ENCODE measurements at places on chromosomes 5 and 9.

GRCh38 chr9:11931109-11931508 is 762.1 kb upstream of the TYRP1 start:
- DNase-seq, result no peak

- DNase-seq, result no peak
These were observed 94.7 kb downstream of the PPARGC1B start for GRCh38 chr5:149824846-149825245.

DNA sequence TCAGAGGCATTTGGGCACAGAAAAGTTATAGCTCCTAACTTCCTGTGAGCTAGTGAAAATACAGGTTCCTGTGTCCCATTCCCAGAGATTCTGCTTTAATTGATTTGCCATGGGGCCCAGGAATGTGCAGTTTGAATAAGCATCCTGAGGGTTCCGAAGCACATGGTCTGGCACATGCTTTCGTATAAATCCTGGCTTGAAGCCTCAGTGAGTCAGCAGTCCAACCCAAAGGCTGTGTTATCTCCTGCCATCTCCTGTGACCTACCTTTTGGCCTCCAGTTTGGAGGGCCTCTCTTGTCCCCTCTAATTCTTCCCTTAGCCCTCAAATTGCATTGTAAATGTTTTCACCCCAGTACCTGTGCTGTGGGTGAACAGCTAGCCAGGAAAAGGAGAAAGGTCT is 183.8 kb downstream of the NR3C1 start:
- DNase-seq, result no peak

GRCh38 chr5:88860501-88860900 is 22.5 kb downstream of the MEF2C start:
- no peak for DNase-seq

DNA sequence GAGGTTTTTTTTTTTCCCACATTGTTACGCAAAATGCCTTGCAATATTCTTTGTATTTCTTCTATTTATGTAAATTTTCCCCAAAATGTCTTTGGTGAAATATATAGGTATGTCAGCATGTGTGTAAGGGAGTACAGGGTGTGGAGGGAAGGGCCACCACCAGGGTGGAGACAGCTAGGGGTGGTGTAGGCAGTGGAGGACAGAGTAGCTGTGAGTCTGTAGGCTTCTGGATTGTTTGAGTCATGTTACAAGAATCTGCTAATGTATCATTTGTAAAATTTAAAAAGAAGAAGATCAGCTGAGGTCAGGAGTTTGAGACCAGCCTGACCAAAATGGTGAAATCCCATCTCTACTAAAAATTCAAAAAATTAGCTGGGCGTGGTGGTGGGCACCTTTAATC is 175.5 kb downstream of the NXNL2 start:
- DNase-seq, result no peak

- DNase-seq, result no peak
These were observed 279.3 kb upstream of the ANKRD55 start for GRCh38 chr5:56512313-56512996.

GRCh38 chr5:139138809-139139208 is 59.4 kb downstream of the SIL1 start:
- no peak for DNase-seq

DNA sequence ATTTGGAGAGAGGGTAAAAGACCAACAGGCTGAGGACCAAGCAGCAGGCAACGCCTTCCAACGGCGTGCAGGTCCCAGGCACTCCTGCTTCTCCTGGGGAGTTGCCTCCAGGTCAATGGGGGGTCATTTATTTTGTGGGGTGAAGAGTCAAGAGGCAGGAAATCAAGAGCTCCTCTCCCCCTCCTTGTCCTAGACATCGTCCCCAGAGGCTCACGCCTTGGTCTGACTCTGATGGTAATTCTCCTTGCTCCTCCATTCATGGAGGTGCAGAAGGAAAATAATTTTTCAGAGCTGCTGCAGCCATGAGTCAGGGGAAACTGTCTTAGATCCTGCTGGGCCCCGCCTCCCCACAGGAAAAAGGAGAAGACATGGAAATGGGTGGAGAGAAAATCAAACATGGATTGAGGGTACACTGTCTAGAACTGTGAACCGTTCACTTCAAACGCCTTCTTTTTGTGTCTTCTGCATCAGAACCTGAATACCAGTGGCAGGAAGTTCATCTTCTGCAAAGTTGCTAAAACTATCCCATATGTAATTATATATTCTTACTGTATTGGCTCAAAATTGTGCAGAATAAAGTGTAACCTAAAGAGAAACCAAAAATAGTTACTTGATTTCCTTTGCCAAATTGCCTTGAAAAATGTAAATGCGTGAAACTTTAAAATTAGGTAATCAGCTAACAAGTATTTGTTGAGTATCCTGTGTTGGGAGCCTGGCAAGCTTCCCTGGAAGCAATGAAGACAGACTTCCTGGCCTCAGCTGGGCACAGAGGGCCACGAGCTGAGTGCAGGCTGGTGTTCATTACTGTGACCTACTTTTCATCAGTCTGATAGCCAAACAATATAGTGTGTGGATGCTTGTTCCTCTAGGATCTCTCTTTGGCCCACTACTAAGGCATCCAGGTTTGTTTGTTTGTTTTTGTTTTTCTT is 142.0 kb downstream of the CMYA5 start:
- no peak for DNase-seq

GRCh38 chr5:158017469-158017868 is 158.5 kb upstream of the CLINT1 start:
- no peak for DNase-seq

DNA sequence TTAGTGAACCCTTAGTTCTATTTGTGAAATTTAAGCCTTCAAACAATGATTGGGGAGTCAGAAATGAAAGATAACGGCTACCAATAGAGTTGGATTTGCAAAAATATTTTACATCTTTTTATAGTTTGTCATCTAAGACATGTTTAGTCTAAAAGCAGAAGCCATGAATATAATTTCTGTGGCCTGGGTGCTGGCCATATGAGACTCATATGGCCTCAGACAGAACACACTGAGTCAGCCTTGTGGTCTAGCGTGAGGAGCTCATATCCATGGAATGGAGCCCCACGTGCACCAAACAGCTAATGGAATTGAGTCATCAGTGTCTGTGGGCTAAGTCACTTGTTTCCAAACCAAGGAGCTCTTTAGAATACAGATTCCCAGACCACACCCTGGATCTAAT is 240.7 kb upstream of the NREP start:
- no peak for DNase-seq

DNA sequence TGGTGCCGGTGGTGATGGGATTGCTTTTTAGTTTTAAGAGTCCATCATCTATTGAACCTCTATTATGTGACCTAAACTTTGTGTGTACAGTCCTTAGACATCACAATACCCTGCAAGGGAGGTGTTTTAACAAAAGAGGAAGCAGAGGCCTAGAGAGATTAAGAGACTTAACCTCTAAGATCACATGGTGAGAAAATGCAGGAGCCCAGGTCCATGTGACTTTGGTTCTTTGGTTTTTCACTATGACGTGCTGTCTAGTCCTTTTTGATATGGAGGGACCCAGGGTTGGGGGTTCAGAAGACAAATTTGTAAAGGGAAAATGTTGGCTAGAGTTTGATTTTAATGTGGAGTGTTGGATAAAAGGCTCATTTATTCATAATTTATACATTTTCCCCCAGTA is 34.1 kb upstream of the TRMT10B start:
- DNase-seq, result no peak

Data from effector memory CD4-positive, alpha-beta T cell (primary cell).